ENCODE measurements at places on chromosomes 12 and 14.
A peak's percentile ranks its signal among the peaks of the same experiment; 100 is the strongest.

DNA sequence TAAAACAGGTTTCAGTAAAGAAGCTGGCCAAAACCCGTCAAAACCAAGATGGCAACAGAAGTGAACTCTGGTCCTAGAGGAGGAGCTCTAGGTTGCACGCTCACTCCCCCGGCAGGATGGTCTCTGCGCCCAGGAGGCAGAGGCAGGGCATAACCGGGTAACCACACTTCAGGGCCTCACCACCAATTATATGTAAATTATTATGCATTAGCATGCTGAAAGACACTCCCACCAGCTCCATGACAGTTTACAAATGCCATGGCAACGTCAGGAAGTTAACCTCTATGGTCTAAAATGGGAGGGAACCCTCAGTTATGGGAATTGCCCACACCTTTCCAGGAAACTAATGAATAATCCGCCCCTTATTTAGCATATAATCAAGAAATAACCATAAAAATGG lies 20.1 kb upstream of the SLC6A12 start:
- DNase-seq, result no peak

GRCh38 chr12:85283560-85283959 lies 3.5 kb downstream of the ALX1 start:
- no peak for DNase-seq

DNA sequence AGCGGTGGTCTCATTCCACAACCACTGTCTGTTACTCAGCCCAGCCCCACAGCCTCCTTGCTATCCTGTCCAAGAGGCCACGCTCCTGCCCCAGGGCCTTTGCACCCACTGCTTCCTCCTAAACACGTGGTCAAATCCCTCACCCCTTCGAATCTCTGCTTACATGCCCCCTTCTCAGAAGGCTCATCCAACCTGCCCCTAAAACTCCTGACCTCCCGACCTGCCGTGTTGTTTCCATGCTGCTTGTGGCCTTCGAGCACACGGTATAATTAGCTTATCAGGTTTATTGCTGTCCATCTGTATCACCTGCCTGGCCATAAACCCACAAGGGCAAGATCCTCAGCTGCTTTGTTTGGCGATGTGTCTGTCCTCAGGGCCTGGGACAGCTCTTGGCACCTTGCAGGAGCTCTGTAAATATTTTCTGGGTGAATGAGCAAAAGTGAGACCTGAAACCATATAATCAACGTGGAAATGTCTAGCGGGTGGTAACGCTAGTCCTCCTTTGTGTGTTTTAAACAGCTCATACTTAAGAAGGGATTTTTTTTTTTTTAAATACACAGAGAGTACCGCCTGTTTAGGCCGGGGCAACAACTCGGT lies 36.0 kb downstream of the SCARB1 start:
- DNase-seq, result no peak

DNA sequence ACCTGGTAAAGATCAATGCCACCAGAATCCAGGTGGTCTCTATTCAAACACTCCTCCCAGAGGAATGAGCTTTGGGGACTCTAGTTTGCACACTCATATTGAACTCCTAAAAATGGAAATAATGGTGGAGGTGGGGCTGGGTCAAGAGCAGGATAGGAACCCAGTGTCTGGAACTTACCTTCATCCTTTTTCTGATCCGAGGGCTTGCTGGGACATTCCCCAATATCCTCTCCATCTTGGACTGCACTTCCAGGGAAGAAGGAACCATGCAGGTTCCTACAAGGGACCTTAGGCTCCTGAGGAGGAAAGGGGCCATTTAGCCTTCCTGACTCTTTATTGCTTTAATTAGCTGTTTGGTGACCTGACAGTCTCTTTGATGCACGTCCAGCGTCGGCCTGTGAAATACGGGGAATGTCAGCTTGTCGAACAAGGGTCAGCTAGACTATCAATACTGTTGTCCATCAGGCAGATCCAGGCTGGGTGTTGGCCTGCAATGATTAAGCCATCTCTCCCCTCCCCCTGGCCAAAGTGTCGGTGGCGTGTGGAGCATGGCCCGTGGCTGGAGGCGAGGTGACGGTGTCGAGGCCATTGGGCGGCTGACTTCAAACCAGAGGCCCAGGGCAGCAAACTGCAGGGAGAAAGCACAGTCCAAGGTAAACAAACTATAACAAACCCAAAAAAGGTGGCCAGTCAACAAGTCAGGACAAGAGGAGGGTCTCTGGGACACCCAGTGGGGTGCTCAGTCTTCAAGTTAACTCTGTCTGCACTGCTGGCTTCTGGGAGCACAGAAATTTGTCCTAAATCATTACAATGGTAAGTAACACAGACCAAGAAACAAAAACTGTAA lies 405.2 kb upstream of the TBX3 start:
- DNase-seq, result no peak

- DNase-seq, result no peak
Measured at GRCh38 chr14:57871459-57872080, 5.7 kb upstream of the SLC35F4 start.

- no peak for DNase-seq
Measured at GRCh38 chr12:131471946-131472732, 238.8 kb upstream of the SFSWAP start.

GRCh38 chr14:73829526-73830431 lies 21.9 kb upstream of the PTGR2 start:
- DNase-seq, result no peak

GRCh38 chr12:54199917-54200316 lies 11.1 kb upstream of the SMUG1 start:
- no peak for DNase-seq

DNA sequence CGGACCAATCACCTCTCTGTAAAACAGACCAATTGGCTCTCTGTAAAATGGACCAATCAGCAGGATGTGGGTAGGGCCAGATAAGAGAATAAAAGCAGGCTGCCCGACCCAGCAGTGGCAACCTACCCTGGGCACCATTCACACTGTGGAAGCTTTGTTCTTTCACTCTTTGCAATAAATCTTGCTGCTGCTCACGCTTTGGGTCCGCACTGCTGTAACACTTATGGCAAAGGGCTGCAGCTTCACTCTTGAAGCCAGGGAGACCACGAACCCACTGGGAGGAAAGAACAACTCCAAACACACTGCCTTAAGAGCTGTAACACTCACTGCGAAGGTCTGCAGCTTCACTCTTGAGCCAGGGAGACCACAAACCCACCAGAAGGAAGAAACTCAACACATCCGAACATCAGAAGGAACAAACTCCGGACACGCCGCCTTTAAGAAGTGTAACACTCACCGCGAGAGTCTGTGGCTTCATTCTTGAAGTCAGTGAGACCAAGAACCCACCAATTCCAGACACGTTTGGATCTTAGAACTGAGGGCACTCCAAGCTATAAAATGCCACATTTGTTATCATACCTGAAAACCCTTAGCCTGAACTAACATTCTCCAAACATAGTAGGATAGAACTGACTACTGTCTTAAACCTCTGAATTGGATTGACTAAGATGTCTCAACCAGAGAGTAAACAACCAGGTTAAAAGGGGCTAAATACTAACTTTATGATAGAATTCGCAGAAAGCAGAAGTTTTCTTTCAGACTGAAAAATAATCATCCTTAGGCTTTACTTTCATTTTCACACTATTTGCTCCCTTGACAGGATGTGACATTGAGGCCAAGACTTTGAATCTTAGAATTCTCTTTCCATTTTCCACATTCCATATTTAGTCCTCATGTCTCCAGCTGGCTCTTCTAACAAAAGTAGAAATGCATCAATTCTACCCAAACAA lies 33.6 kb downstream of the CDKL1 start:
- DNase-seq, result peak; percentile 27

- no peak for DNase-seq
Measured at GRCh38 chr12:12616512-12617310, 5.0 kb downstream of the CREBL2 start.

GRCh38 chr14:86003998-86004397 lies 474.1 kb downstream of the FLRT2 start:
- DNase-seq, result no peak

DNA sequence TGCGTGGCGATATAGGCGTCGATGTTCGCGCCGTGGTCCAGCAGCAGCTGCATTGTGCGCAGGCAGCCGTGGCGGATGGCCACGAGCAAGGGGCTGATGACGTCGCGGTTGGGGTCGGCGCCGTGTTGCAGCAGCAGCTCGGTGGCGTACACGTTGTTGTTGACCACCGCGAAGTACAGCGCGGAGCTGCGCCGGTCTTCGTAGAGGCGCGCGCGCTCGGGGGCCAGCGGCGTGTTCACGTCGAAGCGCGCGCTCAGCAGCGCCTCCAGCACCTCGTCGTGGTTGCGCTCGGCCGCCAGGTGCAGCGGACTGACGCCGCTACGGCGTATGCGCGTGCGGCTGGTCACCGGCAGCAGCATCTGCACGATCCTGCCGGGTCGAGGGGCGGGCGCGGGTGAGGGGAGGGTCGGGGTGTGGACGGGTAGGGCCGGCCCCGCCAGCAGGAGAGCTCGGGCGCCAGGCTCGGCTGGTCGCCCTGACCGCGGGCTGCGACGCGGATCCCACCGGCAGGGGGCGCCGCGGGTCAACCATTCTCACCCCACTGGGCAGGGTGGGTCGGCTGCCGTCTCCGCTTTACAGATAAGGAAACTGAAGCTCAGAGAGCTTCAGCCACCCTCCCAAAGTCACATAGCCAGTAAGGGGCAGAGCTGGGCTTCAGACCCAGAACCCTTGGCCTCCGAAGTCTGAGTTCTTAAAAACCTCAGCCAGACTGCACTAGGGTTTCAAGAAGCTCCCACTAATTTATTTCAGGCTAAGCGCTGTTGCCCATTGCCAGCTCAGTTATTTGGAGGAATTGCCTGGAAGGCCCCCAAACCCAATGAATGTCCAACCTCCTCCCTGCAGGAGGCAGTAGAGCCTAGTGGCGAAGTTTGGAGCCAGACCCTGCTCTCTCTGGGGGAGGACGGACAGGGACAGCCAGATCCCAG lies 12.4 kb downstream of the FAM181A start:
- DNase-seq, result no peak

DNA sequence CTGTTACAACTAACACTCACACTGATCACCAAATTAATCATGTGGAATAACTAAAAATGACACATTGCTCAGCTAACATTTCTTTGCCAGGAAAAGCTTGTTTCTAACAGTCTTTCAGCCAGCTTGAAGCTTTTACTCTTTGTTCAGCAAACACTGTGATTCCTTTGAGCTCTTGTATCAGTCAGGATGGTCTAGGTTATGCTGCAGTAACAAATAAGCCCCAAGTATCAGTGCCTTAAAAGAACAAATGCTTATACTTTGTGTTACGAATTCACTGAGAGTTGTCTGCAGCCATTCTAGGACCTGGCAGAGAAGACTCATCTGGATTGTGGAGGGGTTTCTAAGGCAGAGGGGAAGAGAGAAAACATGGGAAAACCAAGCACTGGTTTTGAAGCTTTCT lies 47.6 kb upstream of the PIWIL1 start:
- DNase-seq, result no peak

DNA sequence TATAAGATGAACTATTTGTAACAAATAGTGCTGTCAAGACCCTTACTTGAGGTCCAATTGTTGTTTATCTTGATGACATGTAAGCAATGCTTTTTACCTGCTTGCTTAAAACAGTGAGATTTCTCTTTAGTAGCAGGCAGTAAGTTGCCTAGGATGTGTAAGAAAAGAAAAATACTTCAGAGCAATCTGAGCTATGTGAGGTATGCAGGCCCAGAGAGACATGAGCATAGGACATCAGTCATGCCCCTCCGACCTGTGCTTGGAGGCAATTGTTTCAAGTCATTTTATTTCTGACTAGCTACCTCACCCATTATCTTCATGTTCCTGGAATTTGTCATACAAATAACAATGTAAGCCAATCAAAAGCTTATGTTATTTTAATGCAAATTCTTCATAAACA lies 930.6 kb upstream of the FBXO33 start:
- no peak for DNase-seq

GRCh38 chr12:106773286-106774004 lies 1.0 kb upstream of the RIC8B start:
- DNase-seq, result peak; percentile 86

DNA sequence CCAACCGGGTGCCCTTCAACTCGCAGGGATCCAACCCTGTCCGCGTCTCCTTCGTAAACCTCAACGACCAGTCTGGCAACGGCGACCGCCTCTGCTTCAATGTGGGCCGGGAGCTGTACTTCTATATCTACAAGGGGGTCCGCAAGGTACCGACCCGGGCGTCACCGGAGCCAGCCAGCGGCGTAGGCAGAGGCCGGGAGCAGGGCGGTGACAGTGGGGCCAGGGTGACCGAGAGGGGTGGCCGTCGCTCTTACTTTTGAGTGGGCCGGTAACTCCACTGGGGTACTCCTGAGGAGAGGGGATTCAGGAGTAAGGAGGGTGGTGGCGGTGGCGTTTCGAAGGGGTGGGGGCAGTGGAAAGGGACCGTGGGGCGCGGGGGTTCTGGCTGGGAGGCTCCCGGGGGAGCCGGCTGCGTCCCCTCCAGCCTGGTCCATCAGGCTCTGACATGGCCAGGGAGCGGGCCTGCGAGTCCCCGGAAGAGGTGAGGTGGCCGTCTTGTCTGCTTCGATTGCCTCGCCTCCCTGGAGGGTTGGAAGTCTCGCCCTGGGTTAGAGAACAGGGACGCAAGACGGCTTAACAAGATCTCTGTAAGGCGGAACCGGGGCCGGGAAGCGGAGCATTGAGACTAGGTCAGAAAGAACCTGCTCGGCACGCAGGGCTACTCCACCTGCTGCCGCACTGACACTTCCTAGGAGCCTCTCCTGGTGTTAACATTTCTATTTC lies 491 bp downstream of the WDR20 start:
- no peak for DNase-seq

DNA sequence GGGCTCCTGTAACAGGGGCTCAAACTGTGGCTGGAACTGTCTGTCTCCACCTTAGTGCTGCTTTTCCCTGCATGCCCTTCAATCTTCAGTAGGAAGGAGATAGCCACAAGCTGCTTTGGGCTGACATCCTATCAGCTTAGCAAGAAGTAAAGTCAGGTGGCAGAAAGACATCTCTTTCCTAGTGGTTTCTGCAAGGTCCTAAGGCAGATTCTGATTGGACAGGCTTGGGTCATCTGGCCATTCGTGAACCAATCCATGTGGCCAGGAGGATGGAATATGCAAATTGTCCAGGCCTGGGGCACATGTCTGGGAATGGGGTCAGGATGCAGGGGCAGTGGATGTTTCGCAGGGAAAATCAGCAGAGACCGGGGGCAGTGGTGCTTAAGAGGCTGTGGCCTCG lies 5.2 kb downstream of the RITA1 start:
- no peak for DNase-seq

- DNase-seq, result no peak
Measured at GRCh38 chr14:52015411-52016030, 26.2 kb downstream of the RTRAF start.

DNA sequence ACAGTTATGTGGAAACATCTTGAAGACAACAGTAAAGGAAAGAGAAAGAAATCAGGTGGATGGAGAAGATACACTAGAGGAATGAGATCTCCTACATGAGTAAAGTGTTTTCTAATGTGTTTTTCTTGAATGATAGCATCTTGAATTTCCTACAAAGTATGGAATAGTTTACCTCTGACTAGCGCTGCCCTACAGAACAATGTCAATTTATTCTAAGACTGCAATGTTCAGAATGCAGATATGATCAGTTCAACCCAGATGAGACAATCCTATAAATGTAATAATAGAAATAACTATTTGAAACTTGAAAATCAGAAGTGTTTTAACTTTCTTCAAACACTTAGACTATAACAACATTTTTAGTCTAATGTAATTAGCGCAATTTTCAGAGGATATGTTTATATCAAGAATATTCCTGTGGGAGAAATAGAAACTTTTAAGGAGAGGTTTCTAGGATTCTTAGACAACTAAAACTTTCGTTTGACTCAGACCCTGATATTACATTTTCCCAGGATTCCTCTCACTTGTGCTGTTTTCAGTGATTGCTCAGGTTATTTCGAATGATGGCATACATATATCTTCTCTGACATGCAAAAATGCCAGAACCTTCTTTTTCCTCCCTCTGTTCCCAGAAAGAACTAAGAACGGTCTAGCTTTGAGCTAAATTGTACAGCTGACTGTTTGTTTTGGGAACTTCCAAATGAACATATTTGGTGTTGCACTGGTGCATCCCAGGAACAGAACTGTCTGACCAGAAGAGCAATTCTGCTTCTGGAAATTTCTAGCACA lies 1017.4 kb downstream of the DIO2 start:
- DNase-seq, result no peak
